Psoas muscle (tissue), 8 donors: ENCODE measurements at places on chromosomes 2 and 18. TPM values are rescaled to one million over a fixed set of nuclear protein-coding genes. Genes with fewer than 3 reads are reported as not detected.

GRCh38 chr18:6719910-6720683 is 9.4 kb upstream of the ARHGAP28 start:
- no peak overlapping the region for H3K4me3 ChIP-seq
- H3K4me1 ChIP-seq = no peaks in the 10 kb centered on the region
- no peaks in the 10 kb centered on the region for H3K27me3 ChIP-seq
- H3K27ac ChIP-seq = no peak overlapping the region
- no peak for DNase-seq

GRCh38 chr18:6920099-6920955 is 190.8 kb downstream of the ARHGAP28 start:
- H3K36me3 ChIP-seq = peaks cover 6% of the 10 kb centered on the region
- no peak overlapping the region for H3K27ac ChIP-seq
- DNase-seq = no peak

DNA sequence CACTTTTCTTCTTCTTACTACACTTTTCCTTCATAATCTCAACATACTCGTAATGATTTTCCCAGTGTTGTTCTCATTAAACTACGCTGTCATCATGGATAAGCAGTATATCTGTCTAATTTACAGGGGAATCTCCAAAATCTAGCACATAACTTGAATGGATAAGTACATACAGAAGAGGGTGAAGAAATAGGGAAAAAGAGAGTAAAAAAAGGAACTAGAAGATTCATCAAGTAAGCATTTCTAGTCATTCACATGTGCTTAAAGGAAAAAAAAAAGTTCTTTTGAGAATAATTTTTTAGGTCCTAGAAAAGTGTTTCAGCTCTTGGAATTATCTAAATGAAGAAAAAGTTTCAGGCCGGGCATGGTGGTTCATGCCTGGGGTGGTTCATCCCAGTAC is 51.6 kb downstream of the SRBD1 start:
- H3K4me3 ChIP-seq = no peak overlapping the region
- H3K27me3 ChIP-seq = no peaks in the 10 kb centered on the region
- DNase-seq = no peak
- H3K27ac ChIP-seq = no peak overlapping the region

- DNase-seq = no peak
- no peaks in the 10 kb centered on the region for H3K36me3 ChIP-seq
- H3K4me3 ChIP-seq = no peak overlapping the region
- H3K27ac ChIP-seq = no peak overlapping the region
Observed at GRCh38 chr2:8472545-8473323, 209.1 kb upstream of the ID2 start.

- H3K4me3 ChIP-seq = no peak overlapping the region
- no peaks in the 10 kb centered on the region for H3K27me3 ChIP-seq
- DNase-seq = no peak
Observed at GRCh38 chr2:199940373-199940772, 14.9 kb downstream of the TYW5 start.

DNA sequence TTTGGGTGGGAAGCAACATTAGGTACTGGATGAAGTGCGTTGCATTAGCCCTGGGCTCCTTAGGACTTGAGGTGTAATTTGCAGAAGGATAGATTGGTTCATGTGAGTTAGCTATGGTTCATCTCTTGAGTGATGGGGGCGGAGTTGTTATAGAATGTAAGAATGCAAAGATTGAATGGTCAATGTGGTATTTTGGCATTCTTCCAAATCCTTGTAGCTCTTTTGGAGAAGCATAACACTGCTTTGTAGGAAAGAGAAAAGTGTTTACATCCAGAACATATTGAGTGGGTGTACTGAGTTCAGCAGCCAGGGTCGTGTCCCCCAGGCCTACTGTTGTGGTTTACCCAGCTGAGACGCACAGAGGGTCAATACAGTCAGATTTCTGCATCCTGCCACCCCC is 173.5 kb downstream of the FMNL2 start:
- no peaks in the 10 kb centered on the region for H3K36me3 ChIP-seq
- DNase-seq = no peak
- H3K27ac ChIP-seq = no peak overlapping the region
- H3K4me1 ChIP-seq = peaks cover 29% of the 10 kb centered on the region
- no peaks in the 10 kb centered on the region for H3K27me3 ChIP-seq

DNA sequence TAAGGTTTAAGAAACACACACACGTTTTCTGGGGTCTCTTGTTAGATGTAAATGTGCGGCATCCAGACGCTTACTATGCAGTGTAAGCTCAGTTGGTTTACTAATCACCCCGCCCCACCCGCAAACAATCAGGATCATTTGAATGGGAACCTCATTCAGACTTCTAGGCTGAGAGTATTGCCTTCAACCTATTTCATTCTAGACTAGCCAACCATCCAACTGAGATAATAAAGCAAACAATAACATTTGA is 1.3 kb upstream of the FIGN start:
- H3K4me3 ChIP-seq = peak overlapping the region; percentile 82
- H3K4me1 ChIP-seq = peaks cover 3% of the 10 kb centered on the region
- peak overlapping the region; percentile 96 for H3K27ac ChIP-seq
- DNase-seq = no peak
- H3K27me3 ChIP-seq = no peaks in the 10 kb centered on the region
- no peaks in the 10 kb centered on the region for H3K36me3 ChIP-seq

GRCh38 chr2:188952901-188953300 is 21.3 kb upstream of the COL3A1 start:
- H3K36me3 ChIP-seq = no peaks in the 10 kb centered on the region
- no peak overlapping the region for H3K4me3 ChIP-seq

The GALR1 gene
- polyA plus RNA-seq = under 0.01 TPM

The ROCK1 gene
- 4.9 TPM for polyA plus RNA-seq

The ATP9B gene
- polyA plus RNA-seq = 5.0 TPM
